Activated CD8-positive, alpha-beta memory T cell treated with anti-CD3 and anti-CD28 coated beads for 1 hour (primary cell): ENCODE measurements at places on chromosomes 7 and 10.

DNA sequence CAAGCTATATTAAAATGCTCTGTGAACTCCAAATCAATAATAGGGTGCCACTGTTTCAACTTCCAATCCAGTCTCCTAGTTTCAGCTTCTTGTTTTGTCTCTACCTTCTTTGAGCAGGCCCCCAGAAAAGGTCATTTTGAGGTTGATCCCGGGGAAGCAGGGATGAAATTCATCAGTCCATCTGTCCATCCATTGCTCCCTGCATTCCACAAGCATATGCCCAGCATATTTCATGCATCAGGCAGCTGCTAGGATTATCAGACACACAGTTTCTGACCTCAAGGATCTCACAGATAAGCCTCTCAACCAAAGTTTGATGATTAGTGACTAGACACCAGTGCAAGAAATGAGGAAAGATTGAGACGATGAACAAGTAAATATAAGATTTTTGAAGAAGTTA is 186.6 kb upstream of the PDE1C start:
- DNase-seq, result no peak

GRCh38 chr7:86950360-86950759 is 109.1 kb downstream of the ELAPOR2 start:
- DNase-seq, result no peak

DNA sequence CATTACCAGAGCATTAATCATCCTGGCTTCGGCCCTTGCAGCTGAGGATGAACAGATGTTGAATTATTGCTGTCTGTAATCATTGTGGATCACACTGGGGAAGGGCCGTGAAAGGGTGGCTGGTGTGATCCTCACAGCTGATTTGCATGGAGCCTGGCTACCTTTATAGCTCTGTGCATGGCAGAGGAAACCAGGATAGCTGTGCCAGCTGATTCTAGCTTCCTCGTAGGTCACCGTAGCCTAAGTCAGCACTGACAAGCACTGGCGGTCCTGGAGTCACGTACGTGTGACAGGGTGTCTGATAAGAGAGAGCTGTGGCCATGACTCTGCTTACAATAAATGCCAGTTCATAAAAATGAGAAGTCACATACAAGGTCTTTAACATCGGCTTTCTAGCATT is 76.5 kb downstream of the INSYN2A start:
- no peak for DNase-seq

- no peak for DNase-seq
Observed at GRCh38 chr10:98106531-98106930, 27.9 kb upstream of the R3HCC1L start.

GRCh38 chr10:32349199-32349585 is 2.2 kb upstream of the EPC1 start:
- DNase-seq, result no peak

DNA sequence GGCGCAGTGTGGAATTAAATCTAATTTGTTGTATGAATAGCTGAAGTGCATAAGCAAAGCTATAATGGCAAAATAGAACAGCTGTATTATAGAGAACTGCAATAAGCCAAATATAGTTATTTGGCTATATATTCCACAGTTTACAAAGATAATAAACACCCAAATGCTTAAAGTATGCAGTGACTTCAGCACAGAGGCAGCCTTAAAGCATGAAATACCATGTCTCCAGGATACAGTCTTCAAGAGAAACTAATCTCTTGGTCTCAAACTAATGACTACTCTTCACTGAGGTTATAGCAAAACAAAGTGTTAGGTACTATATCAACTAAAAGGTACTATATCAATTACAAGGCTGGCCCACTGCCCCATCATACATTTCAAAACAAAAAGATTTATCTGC is 48.0 kb downstream of the NT5C2 start:
- DNase-seq, result no peak
